ENCODE measurements at places on chromosomes 16 and 17.

DNA sequence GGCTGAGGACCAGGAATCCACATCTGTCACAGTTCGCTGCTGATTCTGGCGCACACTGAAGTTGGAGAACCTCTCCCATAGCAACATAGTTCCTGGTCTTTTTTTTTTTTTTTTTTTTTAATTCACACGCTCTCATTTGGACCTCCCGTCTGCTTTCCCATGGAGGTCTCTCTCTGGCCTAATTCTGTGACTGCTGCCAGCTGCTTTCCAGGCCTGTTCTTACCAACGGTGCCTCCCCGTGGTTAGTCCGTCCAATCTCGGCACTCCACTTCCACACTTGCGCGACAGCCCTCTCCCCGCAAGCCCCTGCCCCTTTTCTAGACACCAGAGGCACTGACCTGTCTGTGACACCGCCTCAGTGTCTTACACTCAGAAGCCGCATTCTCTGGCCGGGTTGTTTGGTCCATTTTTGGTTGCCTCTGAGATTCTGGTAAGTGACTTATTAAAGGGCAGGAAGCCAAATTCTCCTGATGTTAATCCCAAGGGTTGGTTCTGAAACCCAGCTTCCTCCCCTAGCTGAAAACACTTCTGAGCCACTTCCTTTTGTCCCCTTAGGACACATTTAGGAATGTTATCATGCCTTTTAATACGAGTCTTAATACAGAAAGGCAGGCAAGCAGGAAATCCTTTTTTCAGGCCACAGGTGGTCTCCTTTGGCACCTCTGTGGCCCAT lies 1.1 kb upstream of the AKTIP start:
- DNase-seq = no peak

- DNase-seq = no peak
Observed at GRCh38 chr16:88939972-88940861, 36.8 kb downstream of the CBFA2T3 start.

GRCh38 chr17:9241371-9241712 lies 220.0 kb downstream of the NTN1 start:
- no peak for DNase-seq

GRCh38 chr17:66753126-66753920 lies 81.6 kb upstream of the CACNG5 start:
- peak; percentile 50 for DNase-seq

DNA sequence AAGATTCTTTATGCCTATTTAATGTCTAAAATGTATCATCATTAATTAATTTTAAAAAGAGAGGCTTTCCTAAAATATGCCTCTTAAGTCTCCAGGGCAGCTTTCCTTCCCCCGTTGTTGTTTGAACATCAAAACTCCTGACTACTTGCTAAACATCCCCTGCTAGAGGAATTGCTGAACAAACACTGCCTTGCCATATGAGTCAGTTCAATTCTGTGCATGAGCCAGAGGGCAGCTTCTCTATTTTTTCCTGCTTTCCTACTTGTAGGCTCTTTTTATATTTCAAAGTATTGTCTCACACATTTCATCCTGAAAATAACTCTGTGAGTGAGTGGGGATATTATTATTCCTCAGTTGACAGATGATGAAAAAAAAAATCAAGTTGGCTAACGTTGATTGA lies 143.4 kb downstream of the HS3ST4 start:
- no peak for DNase-seq
